ENCODE measurements at places on chromosomes 1 and 21.

DNA sequence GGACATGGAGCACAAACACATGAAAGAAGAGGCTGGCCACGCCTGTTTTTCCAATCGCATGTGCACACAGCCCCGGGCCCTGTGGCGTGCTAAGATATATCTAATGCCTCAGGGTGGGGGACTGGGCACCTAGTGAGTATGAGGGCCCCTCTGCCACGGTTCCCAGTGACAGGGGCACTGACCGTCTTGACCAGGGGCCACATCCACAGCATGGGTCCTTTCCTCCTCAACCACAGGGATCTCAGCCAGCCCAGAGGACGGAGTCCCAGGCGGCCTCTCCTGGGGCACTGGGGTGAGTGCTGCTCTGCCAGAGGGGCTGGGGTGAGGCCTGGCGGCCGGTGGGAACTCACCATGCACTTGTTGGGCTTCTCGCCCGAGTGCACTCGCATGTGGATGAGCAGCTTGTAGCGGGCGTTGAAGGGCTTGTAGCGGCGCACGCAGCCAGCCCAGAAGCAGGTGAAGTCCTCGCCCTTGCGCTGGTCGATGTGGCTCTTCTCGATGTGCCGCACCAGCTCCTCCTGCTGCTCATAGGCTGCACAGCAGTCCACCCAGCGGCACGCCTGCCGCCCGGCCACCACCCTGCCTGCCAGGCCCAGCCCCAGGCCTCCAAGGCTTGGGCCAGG lies 134.7 kb downstream of the DMRTB1 start:
- no peak for DNase-seq

DNA sequence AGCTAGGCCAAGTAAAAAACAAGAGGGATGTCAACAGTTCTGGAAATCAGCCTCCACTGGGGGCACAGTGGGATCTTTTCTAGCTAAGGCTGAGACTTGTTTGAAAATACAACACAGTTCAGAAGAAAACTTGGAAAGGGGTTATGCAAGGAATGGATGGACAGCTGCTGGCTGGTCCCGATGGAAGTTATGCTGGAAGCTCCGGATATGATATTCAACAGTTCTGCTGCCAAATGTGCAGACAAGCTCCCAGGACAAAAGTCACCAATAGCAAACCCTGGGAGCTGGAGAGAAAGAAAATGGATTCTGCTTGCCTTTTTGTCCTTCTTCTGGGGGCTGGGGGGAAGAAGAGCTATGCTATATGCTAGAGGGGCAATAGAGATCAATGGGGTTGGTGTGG lies 14.3 kb downstream of the LMX1A start:
- no peak for DNase-seq

DNA sequence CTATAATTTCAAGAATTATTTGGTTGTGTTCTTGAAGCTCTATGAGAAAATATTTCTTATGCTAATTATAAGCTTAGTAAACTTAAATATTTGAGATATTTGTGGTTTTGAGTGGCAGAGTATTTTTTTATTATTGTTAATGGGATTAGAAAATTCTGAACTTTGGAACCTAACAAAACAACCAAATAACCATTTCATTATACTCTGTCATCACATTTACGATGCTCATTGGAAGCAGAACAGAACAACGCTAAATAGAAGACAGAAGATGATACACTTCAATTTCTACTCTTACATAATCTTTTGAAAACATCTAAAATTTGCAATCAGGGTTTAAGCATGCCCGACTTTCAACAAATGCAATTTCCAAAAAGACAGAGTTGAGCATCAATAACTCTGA lies 270.2 kb downstream of the PTPRC start:
- no peak for DNase-seq

DNA sequence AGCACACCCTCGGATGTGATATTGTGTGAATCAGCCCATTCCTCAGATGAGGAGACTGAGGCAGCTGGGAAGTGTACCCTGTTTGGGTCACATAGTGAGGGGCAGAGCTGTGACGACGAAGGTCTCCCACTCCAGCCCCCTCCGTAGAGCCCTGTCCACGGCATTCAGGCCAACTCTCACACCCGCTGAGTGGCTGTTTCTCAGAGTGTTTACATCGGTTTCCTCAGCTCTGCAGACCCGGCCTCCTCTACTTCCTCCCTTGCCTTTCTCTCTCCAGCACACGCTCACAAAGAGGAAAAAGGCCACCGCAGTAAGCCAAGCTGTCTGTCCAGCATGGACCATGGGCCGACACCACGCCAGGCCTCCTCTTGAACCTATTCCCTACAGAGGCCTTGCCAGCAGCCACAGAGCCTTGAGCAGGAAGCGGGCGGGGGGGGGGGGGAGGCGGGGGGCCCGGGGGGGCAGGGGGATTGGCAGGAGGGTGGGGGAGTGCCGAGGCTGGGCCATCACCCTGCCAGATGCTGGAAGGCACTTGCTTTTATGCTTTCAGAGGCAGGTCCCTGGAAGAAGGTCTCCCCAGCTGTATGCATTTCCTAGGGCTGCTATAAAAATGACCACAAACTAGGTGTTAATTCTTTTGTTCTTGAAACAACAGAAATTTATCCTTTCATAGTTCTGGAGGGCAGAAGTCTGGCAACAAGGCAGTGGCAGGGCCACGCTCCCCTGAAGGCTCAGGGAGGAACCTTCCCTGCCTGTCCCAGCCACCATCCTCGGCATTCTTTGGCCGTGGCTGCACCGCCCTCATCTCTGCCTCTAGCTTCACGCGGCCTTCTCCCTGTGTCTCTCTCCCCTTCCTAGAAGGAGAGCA lies 178.4 kb downstream of the PSMG1 start:
- DNase-seq, result no peak

GRCh38 chr1:214581785-214582184 lies 21.2 kb upstream of the CENPF start:
- DNase-seq, result no peak
